ENCODE measurements at places on chromosomes 11 and 22.

GRCh38 chr11:35223371-35223796 is 84.4 kb downstream of the CD44 start:
- peak; percentile 88 for DNase-seq

GRCh38 chr11:35605706-35606105 is 12.6 kb upstream of the FJX1 start:
- no peak for DNase-seq

DNA sequence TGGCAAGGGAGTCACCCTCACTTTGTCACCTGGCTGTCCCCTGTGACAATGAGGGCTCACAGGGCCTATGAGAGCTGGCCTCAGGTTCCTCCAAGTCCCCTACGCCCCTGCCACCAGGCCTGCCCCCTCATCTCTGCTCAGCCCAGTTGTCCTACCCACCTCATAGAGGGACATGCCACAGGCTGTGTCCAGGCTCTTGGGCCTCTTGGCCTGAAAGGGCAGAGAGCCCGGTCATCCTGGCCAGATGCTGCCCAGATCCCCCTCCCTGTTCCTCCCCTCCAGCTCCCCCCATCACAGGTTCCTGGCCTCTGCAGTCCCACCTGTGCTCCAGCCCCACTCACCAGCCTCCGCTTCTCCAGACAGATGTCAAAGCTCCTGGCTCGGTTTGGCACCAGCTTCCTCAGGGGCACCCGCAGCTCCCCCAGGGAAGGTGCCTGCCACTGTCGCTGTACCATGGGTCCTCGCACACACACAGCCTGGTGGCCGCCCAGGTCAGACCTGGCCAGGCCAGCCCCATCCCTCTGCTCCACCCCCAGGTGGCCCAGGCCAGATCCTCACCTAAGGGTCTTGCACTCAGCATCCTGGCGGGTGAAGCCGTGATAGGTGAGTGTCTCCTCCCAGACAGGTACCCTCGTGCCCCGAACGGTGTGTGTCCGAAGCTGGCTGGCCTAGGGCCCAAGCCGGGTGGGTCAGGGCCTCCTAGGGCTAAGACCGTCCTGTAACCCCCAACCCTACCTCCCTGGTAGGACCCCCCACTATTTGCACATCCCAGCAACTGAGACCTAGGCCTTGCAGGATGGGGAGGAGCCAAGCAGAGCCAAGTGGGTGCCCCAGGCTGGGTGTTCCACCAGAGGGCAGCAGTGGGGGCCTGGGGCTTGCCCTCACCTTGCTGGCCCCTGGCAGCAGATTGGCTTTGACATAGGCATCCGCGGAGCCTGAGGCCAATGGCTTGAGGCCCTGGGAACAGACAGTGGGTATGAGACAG is 8.3 kb downstream of the NDUFV1 start:
- DNase-seq = no peak

GRCh38 chr22:42397332-42398249 is 34.6 kb downstream of the NFAM1 start:
- no peak for DNase-seq

DNA sequence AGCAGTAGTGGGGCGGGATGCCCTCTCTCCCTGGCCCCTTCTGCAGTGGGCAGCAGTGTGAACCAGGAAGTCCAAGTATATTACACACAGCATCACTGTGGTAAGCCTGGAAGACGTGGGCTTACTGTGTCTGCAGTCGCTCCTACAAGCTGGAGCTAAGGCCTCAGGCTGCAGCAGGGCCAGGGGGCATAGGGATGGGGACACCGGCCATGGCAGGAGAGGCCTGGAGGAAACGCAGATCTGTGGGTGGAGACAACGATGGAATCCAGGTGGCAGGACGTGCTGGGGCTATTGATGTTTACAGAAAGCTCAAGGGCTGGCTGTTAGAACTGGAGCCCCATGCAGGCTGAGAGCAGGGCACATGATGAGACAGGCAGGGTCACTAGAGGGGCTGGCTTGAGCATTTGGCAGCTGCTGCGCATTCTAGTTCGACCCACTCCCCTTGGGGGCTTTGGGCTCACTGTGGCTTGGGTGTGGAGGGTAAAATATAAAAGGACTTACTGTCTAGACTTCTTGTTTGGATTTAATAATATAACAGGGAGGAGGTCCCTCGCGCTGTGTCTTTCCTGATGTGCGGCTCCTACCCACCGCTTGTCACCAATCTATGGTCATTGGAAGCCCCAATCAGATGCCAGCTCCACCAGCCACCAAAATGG is 539.5 kb downstream of the TBC1D22A start:
- no peak for DNase-seq

DNA sequence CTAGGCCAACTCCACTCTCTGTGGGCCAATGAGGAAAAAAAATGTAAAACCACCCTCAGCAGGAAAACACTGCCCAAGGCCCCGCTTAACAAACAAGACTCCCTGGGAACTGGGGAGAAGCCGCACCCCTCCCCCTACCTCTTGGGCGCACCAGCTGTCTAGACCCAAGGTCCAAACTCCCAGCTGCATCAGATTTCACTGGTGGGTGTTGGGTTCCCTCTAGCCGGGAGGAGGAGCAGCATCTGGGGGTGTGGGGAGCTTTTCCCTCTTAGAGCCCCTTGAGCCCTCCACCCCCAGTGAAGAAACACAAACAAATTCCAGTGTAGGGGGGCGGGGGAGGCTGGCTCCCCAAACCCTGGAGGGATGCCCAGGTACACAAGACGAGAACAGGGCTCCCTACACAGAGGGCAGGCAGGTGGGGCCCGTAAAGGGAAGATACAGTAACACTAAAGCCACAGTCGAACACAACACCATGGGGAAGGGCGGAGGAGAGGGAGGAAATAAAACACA is 64.9 kb downstream of the NECTIN1 start:
- DNase-seq = no peak

DNA sequence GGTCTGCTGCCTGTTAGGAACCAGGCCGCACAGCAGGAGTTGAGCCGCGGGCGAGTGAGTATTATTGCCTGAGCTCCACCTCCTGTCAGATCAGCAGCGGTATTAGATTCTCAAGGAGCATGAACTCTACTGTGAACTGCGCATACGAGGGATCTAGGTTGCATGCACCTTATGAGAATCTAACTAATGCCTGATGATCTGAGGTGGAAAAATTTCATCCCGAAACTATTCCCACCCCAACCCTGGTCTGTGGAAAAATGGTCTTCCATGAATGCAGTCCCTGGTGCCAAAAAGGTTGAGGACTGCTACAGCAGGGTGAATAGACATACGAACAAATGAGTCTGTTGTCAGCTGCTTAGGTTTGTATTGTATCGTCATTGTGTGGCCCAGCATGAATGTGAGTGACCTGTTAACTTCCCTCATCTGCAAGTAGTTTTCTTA is 29.8 kb downstream of the RNF141 start:
- DNase-seq = no peak

- DNase-seq = no peak
Measured at GRCh38 chr22:45518580-45518991, 15.9 kb downstream of the FBLN1 start.

DNA sequence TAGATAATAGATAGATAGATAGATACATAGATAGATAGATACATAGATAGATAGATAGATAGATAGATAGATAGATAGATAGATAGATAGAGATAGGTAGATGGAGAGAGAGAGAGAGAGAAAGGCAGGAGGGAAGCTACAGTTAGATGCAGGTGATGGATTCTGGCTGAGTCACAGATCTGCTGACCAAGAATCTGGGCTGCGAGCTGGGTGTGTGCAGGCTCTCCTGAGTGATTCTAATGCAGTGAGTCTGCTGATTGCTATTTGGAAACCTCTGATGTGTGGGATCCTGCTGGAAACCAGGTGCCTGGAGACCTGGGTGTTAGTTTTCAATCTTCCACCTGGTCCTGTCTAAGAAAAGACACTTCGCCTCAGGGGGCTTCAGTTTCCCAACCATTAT is 1441.8 kb downstream of the TBC1D22A start:
- DNase-seq = no peak

DNA sequence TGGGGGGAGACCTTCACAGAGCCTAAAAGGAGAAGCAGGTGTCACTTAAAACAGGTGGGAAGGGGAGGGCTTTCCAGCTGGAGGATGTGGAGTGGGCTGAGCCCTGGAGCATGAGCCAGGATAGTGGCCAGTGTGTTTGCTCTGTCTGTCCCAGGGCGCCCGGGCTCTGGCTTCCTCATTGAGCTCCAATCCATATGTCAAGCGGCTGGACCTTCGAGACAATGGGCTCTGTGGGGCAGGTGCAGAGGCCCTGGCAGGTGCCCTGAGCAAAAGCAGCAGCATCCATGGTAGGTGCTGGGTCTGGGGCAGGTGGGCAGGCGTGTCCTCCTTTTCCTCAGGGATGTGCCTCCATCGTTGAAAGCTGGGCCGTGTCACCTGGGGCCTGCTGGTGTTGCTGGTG is 2.0 kb downstream of the LRRC74B start:
- DNase-seq = peak; percentile 7

GRCh38 chr22:30214703-30215407 is 31.7 kb downstream of the LIF start:
- no peak for DNase-seq

DNA sequence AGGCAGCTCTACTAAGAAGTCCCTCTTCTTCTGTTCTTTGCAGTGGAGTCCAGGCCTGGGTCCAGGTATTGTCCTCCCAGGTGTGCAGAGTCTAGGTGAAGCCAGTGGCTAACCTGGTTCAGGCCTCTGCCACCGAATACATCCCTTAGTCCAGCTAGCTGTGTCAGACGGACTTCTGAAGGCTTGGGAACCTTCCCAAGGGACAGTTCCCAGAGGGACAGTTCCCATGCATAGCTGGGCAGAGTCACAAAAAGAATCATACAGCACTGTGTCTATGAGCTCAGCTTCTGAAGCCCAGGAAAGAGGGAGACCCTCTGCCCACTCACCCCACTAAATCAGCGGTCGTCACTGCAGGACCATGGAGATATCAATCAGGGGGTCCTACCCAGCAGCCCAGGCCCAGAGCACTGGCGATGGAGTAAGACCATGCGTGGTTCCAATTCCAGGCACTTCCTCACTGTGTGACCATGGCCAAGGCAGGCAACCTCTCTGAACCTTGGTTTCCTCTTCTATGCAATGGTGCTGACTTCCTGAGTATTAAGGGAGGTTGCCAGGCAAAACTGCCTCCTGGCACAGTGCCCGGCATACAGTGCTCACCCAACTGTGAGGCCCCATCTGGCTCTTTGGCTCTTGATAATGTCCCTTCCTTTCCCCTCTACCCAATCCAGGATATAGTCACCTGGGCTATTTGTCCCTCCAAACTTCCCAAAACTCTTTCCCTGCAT is 3.4 kb downstream of the MS4A10 start:
- DNase-seq = no peak

- DNase-seq = no peak
Measured at GRCh38 chr11:2578929-2579270, 120.9 kb downstream of the KCNQ1OT1 start.

DNA sequence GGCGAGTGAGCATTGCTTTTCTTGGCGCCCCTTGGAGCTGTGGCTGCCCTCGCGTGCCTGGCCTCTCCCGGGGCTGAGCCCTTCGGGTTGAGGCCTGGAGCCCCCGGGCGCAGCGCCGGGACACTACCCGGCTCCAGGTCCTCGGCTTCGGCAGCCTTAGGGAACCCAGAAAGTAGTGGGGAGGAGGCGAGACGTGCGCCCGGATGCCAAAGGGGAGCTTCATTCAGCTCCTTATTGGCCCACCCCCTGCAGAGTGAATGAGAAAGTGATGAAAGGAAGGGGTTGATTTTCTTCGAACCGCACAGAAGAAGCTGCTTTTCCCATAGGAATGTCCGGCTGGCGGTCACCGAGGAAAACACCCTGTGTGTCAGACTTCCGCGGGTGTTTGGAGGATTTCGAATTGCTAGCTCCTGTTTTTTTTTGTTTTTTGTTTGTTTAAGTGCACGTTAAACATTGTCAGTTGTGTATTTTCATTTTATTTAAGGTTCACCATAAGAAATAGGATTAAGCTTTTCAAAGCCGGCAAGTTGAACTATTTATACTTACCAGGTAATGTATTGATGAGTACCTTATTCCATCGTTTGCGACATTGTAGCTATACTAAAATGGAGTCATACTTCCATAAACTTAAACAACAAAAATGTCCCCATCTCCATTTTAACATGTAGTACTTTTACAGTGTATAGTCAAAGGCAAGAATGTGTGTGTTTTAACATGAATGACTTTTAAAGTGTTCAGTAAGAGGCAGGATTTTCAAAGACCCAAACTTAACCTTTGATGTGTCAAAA is 841 bp upstream of the EIF4G2 start:
- DNase-seq = no peak

- DNase-seq = no peak
Measured at GRCh38 chr11:107561688-107562087, 3.8 kb downstream of the ALKBH8 start.

DNA sequence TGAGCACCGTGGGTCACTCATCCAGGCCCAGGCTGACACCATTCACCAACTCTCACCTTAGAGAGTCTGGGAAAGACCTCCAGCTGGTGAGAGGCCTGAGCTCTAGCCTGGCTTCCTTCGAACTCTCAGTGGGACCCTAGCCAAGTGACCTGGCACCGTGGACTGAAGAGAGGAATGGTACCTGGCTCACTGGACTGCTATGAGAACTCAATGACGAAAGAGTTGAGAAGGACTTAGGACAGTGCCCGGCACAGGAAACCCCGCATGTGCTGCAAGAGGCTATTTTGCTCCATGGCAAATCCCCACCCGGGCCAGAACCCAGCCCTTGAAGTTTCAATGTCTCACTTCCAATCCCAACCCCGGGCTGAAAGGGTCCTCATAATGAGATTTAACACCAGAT is 605 bp upstream of the RAPSN start:
- no peak for DNase-seq

GRCh38 chr22:22395245-22395644 is 113.3 kb downstream of the ZNF280B start:
- DNase-seq = no peak

DNA sequence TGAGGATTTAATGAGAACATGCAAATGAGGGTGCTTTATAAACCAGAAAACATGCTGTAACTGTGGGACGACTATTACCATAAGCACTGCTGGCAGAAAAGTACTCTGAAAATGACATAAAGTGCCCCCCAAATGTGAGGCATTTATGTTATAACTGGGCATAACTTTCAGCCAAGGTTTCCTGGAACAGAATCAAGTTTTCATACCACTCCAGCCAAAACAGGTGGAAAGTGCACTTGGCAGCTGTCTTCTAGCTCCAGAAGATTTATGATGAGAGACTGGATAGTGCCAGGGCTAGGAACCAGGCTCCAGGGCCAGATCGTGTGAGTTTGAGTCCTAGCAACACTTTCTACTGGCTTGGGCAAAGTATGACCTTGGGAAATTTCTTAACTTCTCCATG is 339.2 kb downstream of the TENM4 start:
- no peak for DNase-seq

All from NCI-H1417 treated with DMSO at 0.1 percent for 48 hours (cell line).